ENCODE measurements at places on chromosomes 11 and 22.

- no peak for DNase-seq
Measured at GRCh38 chr22:40976866-40977700, 25.9 kb downstream of the RBX1 start.

- no peak for DNase-seq
Measured at GRCh38 chr11:64745189-64745520, 1.2 kb upstream of the RASGRP2 start.

DNA sequence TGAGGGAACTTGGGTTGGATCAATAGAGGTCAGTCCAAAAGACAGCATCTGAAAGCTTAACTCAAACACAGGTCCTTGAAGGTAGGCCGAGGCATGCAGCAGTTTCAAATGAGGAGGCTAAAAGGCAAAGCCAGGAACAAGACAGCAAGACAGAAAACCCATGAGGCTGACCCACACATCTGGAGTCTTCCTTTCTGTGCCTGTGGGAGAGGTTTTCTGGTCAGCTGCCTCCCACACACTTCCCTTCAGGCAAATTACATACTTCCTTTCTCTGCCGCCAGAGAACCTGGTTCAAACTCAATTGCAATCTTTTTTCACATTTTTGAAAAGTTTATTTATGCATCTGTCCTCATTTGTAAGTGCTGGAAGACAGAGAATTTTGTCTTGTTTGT lies 29.8 kb upstream of the CRTAM start:
- no peak for DNase-seq

DNA sequence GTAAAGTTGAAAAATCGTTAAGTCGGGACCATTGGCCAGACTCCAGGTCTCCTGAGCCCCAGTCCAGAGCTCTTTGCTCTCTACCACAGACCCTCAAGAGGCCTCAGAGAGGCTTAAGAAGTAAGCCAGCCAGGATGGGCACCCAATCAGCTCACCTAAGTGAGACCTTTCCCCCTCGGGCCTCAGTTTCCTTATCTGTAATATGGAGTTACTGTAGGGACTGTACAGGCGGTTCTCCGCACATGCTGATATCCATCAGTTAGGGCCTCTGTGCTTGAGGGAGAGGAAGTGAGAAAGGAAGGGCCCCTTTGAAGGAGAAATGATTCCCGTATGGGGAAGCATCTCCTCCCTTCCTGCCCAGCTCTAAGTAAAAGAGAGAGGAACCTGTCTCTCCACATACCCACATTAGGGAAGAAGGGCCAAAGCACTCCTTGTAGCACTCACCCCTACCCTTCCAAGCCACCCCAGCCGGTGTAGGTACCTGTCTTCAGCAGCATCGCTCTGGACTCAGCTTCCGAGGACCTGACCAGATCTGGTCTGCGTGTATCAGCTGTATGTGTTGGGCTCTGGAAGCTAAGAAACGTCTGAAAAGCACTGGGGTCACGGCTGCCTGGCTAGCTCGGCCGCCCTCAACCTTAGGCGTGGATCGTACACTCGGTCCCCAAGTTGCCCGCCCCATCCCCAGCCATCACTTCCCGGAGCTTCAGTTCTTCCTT lies 653 bp downstream of the NAGA start:
- no peak for DNase-seq

GRCh38 chr11:39678996-39679395 lies 1780.5 kb downstream of the LRRC4C start:
- no peak for DNase-seq

DNA sequence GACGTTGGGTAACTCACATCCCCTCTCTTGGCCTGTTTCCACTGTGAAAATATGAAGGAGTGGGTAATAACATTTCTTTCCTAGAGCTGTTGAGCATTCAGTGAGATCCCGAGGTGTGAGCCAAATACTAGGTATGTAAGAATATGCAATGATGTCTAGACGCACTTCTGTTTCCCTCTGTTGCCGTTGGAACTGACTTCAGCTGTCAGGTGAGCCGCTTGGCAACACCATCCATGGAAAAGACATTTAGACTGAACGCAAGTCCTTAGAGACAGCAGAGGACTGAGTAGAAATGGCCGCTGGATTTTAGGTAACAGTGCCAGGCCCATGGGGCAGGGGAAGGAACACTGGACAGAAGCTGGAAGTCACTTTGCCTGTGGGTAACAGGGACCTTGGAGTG lies 29.5 kb upstream of the SHANK2 start:
- DNase-seq, result no peak

All from NCI-H2029 treated with DMSO at 0.1 percent for 48 hours (cell line).